Karpas-422 (cell line): ENCODE measurements at places on chromosomes 5 and 9. TPM values are rescaled to one million over a fixed set of nuclear protein-coding genes. Genes with fewer than 3 reads are reported as not detected.

The STPG3 gene
- 0.61 and 0.86 TPM in 2 replicates for total RNA-seq

The CXCL14 gene
- total RNA-seq = not detected in 2 replicates

The TMEM252 gene
- total RNA-seq = not detected in 2 replicates

The GRXCR2 gene
- not detected in 2 replicates for total RNA-seq

The YIPF5 gene
- 11.7 and 21.3 TPM in 2 replicates for total RNA-seq

The RHOBTB3 gene
- 0.97 and 1.5 TPM in 2 replicates for total RNA-seq

The CEL gene
- 0.19 and 1.9 TPM in 2 replicates for total RNA-seq

The ABLIM3 gene
- not detected in 2 replicates for total RNA-seq

The PRKAA1 gene
- total RNA-seq = 53.0 and 62.2 TPM in 2 replicates

The ANKRD18B gene
- not detected in 2 replicates for total RNA-seq

The GAPVD1 gene
- total RNA-seq = 31.2 and 50.7 TPM in 2 replicates

The CCL19 gene
- not detected in 2 replicates for total RNA-seq

DNA sequence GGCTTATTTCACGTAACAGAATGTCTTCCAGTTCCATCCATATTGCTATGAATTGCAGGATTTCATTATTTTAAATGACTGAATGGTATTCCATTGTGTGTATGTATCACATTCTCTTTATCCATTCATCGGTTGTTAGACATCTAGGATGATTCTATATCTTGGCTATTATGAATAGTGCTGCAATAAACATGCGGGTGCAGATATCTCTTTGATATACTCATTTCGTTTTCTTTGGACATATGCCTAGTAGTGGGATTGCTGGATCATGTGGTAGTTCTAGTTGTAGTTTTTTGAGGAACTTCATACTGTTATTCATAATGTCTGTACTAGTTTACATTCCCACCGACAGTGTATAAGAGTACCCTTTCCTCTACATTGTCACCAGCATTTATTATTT is 460.5 kb downstream of the MAN2A1 start:
- no peak for DNase-seq
- H3K36me3 ChIP-seq = no peaks in the 10 kb centered on the region
- H3K4me3 ChIP-seq = no peak overlapping the region
- no peaks in the 10 kb centered on the region for H3K4me1 ChIP-seq

- peaks cover 10% of the 10 kb centered on the region for H3K36me3 ChIP-seq
- no peak overlapping the region for H3K27ac ChIP-seq
- H3K4me1 ChIP-seq = no peaks in the 10 kb centered on the region
- H3K4me3 ChIP-seq = no peak overlapping the region
Observed at GRCh38 chr5:6592601-6593000, 40.2 kb downstream of the NSUN2 start.

DNA sequence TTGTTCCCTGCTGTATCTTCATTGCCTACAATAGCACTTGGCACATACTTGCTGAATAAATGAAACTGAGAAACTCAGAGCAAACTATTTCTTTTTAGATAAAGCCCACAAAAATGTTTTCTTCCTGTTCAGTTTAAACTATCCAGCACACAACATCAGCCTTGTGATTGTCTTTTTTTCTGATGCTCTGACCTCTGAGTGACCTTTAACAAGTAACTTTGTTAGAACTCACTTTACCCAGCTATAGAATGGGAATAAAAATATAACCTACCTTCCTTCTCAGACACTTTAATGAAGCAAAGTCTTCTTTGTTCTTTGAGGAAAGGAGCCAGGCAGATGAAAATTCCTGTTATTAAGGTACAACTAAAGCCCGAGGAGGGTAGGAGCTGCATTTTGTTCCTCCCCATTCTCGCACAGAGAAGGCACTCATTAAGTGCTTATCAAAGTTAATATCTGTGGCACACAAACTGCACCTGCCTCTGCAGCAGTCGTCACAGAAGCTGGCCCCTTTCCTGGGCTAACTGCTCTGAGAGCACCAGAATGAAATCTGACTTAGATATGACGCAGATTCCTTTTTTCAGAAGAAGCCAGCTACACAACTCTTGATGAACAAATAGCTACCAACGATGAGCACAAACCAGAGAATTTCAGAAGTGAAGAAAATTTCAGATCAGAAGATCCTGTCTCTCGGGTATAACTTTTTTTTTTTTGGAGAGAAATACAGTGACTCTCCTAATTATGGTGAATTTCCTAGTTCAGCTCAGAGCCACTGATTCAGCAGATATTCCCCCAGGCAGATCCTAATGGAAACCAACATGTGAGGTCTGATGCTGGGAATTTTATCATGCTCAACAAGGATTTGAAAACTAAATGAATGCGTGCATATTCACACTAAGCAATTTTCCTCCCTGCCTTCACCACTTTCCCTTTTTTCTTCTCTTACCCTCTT is 31.0 kb upstream of the NR3C1 start:
- no peaks in the 10 kb centered on the region for H3K27me3 ChIP-seq
- H3K4me1 ChIP-seq = peaks cover 72% of the 10 kb centered on the region
- peak; percentile 92 for DNase-seq

DNA sequence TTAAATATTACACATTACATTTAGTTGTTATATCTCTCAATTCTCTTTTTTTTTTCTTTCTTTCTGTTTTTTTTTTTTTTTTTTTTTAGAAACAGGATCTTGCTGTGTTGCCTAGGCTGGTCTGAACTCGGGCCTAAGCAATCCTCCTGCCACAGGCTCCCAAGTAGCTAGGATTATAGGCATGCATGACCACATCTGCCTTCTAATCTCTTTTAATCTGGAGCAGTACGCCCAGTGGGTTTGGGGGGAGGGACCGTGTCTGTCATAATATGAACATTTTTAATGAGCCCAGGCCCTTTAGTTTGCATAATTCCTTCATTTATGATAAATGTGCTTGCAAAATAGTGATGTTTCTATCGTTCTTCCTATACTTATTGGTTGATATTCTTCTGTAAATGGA is 10.3 kb downstream of the RHOBTB3 start:
- no peaks in the 10 kb centered on the region for H3K36me3 ChIP-seq
- H3K27ac ChIP-seq = no peak overlapping the region
- H3K4me3 ChIP-seq = no peak overlapping the region

DNA sequence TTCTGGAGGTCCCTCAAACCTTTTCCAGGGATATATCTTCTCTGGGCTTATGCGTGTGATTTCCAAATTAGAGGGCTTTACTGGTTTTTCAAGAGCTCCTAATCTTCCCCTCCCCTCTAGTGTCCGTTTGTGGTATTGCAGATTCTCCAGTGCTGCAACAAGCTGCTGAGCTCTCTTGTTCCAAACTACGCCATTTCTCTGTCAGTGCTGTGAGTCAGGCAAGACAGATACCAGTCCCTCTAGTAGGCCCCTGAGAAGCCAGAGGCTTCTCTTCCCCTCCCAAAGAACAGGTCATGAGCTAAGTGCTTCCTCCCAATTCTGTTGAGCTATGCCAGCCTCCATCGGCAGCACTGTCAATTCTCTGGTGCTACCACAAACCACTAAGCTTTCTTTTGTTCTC is 149.5 kb downstream of the FANCC start:
- no peak overlapping the region for H3K4me3 ChIP-seq
- peak; percentile 92 for DNase-seq
- no peaks in the 10 kb centered on the region for H3K27me3 ChIP-seq
- H3K4me1 ChIP-seq = peaks cover 16% of the 10 kb centered on the region
- H3K36me3 ChIP-seq = no peaks in the 10 kb centered on the region

DNA sequence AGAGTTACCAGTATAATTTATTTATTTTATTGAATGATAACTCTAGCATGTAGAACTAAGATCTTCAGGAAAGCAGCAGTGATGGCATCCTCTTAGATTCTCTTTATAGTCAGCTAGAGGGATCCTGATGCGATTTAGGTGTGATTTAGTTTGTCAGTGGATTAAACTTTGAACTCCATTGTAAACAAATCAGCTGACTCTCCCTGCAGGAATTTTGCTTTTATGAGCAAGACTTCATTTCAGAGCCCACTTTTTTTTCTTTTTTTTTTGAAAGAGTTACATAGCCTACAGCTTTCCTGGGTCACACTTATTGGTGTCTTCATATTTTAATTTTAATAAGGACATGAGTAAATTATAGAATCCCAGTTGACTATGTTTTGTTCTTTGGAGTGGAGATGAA is 93.8 kb upstream of the SEMA6A start:
- H3K4me1 ChIP-seq = no peaks in the 10 kb centered on the region
- DNase-seq = no peak
- H3K27me3 ChIP-seq = no peaks in the 10 kb centered on the region
- no peak overlapping the region for H3K4me3 ChIP-seq
- no peaks in the 10 kb centered on the region for H3K36me3 ChIP-seq

- no peak overlapping the region for H3K27ac ChIP-seq
- H3K4me1 ChIP-seq = no peaks in the 10 kb centered on the region
- no peaks in the 10 kb centered on the region for H3K27me3 ChIP-seq
Observed at GRCh38 chr9:34562135-34562745, 27.3 kb downstream of the CNTFR start.

DNA sequence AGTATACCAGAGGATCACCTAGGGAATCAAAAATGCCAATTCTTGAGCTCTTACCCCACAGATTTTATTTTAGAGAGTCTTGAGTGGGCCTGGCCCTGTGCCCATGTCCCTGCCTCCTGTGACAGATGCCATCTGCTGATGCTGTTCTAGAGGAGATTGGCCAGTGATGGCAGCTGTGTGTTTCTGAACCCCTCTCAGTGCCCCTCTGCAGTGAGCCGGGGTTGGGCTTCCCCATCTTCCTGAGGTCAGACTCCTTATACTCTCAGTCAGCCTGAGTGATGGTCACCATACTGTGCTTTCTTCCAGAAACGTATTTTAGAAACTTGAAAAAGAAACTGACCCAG is 6.1 kb downstream of the PTCD2 start:
- H3K36me3 ChIP-seq = peaks cover 77% of the 10 kb centered on the region
- no peak for DNase-seq
- H3K27me3 ChIP-seq = no peaks in the 10 kb centered on the region
- peaks cover 12% of the 10 kb centered on the region for H3K4me1 ChIP-seq

DNA sequence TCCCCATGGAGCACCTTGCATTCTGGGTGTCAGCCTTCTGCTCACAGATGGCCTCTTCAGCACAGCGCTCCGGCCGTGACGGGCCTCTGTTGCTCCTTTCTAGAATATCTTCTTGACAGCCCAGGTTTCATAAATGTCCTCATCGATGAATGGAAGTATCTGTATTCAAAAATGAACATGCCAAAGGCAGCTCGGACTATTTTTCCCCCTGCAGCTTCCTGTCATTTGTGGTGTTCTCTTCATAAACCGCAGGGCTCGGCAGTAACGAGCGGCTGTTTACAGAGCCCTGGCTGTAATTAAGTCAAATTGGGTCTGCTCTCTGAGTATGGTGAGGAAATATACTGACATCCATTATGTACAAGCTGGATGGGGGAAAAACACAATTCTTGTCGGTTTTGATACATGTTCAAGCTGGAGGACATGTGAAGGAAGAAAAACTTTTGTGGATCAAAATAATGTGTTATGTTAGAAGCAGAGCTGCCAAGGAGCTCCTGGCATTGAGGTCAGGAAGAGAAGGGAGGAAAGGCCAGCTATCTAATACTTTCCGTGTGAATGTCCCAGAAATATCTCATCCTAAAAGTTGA is 154.1 kb upstream of the CD180 start:
- DNase-seq = no peak
- H3K36me3 ChIP-seq = no peaks in the 10 kb centered on the region
- H3K4me1 ChIP-seq = no peaks in the 10 kb centered on the region
- no peak overlapping the region for H3K4me3 ChIP-seq

GRCh38 chr5:91101600-91102379 is 281.3 kb downstream of the ARRDC3 start:
- no peaks in the 10 kb centered on the region for H3K4me1 ChIP-seq
- no peak overlapping the region for H3K27ac ChIP-seq

- peak overlapping the region; percentile 60; the same call in 1 of the 2 replicates for H3K4me3 ChIP-seq
- peak; percentile 44 for DNase-seq
- no peaks in the 10 kb centered on the region for H3K27me3 ChIP-seq
- peaks cover 20% of the 10 kb centered on the region for H3K4me1 ChIP-seq
- no peak overlapping the region for H3K27ac ChIP-seq
- no peaks in the 10 kb centered on the region for H3K36me3 ChIP-seq
Observed at GRCh38 chr9:21030389-21031035, 928 bp downstream of the HACD4 start.

- H3K36me3 ChIP-seq = no peaks in the 10 kb centered on the region
- H3K4me1 ChIP-seq = no peaks in the 10 kb centered on the region
- no peak overlapping the region for H3K4me3 ChIP-seq
- no peaks in the 10 kb centered on the region for H3K27me3 ChIP-seq
- no peak for DNase-seq
- H3K27ac ChIP-seq = no peak overlapping the region
Observed at GRCh38 chr5:40514976-40515375, 164.7 kb upstream of the PTGER4 start.

GRCh38 chr5:57176350-57176857 is 2.5 kb downstream of the GPBP1 start:
- peak overlapping the region; percentile 98 for H3K4me3 ChIP-seq
- no peak for DNase-seq
- H3K36me3 ChIP-seq = peaks cover 51% of the 10 kb centered on the region
- H3K27ac ChIP-seq = no peak overlapping the region
- H3K4me1 ChIP-seq = peaks cover 54% of the 10 kb centered on the region

DNA sequence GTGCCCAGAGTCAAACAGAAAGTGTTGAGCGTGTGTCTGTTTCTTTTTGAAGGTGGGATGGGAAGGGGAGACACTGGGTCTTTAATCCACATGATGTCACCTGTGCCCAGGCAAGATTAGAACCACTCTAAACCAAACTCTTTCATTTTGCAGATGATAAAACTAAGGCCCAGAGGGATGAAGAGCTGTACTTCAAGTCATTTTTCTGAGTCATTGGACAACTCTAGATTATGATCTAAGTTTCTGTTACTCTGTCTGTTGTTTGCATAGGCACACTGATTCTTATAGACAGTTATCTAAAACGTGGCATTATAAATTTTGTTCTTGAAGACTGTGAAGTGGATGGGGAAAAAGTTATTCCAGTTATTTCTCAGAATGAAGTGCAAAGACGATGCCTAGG is 48.8 kb downstream of the MAST4 start:
- H3K27me3 ChIP-seq = no peaks in the 10 kb centered on the region
- no peaks in the 10 kb centered on the region for H3K4me1 ChIP-seq
- DNase-seq = no peak
- H3K27ac ChIP-seq = no peak overlapping the region

DNA sequence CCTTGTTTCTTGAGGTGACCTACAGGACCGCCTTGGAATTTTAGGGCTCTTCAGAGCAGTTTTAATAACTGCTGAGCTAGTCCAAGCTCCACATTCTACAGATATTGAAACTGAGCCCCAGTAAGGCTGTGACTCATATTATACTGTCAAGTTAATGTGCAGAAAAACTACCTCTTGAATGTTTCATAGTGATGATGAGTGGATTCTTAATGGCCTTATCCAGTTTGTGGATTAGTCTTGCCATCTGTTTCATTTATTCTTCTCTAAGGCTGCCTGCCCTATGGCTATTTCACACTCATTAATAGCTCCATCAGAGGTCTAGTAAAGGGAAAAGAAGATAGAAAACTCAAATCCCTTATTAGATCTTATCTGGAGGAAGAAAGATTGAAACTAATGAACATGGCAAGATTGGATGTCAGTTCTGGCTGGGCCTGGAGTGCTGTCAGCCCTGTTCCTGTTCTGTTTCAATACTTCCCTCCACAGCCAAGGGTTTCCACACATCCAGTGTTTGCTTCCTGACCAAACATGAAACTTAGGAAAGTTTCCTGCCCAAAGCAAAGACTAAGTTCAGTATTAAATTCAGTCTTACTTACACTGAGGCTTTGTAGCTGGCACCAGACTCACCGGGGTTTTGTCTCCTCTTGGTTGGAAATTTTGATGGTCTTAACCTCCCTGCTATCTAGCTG is 215.6 kb upstream of the DMAC1 start:
- no peak overlapping the region for H3K27ac ChIP-seq
- no peaks in the 10 kb centered on the region for H3K36me3 ChIP-seq

- DNase-seq = no peak
- no peaks in the 10 kb centered on the region for H3K36me3 ChIP-seq
- no peaks in the 10 kb centered on the region for H3K27me3 ChIP-seq
- no peak overlapping the region for H3K4me3 ChIP-seq
- no peak overlapping the region for H3K27ac ChIP-seq
Observed at GRCh38 chr5:142168365-142168764, 59.8 kb downstream of the NDFIP1 start.

- peaks cover 100% of the 10 kb centered on the region for H3K4me1 ChIP-seq
- peak; percentile 95 for DNase-seq
- H3K27me3 ChIP-seq = no peaks in the 10 kb centered on the region
Observed at GRCh38 chr5:134549714-134550113, 24.2 kb downstream of the JADE2 start.
